ENCODE measurements at places on chromosomes 3 and 15.

- DNase-seq = no peak
These were observed 18.9 kb upstream of the RPL29 start for GRCh38 chr3:52014613-52015012.

DNA sequence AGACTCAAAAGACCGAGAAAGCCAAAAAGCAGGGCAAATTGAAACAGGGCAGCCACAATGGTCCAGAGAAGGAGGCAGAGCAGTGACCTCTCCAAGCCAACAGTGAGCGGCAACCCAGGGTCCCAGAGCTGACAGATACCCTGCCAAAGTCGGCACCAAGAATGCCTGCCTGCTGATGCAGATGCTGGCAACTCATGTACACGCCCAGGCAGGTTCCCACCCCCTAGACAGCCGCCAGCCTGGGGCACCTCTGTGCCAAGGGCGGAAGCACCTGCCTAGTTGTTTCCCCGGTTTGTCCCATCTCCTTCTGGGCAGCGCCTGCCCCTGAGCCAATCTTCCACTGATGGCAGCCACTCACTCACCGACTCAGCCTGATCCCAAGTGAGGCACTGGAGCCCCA, 22.1 kb downstream of the KLHL25 start:
- no peak for DNase-seq

GRCh38 chr3:98501270-98501669, 3.8 kb downstream of the OR5K2 start:
- no peak for DNase-seq

- DNase-seq = peak; percentile 35
These were observed 2.9 kb downstream of the CADM2 start for GRCh38 chr3:84961521-84962255.

GRCh38 chr3:192772240-192772894, 45.0 kb upstream of the FGF12 start:
- DNase-seq = peak; percentile 21

DNA sequence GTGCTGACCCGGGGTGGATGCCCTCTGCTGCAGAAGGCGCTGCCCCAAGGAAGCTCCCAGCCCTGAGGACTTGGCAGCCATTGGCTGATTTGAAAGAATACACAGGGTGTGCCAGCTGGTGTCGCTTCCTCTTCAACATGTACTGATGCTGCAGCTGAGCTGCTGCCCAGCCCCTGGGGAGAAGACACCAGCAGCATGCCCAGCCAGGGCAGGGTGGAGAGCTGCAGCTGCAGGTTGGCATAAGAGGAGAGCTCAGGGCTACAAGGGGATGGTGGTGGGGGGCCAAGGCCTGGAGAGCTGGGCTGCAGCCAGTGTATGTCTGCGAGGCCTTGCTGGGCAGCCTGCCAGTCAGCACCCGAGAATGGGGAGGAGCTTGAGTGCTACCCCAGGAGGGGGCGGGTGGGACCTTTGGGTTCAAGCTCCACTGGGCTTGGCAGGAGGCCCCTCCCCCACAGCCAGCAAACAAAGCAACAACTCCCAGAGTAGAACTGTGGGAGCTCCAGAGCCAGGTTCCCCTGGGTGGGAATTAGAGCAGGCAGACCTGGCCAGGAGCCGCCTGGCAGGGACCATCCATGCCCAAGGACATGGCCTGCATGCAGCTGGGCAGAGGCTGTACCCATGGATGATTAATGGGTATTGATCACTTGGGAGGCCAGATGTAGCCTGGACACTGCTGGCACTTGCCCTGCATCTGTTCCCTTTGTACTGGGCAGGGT, 9.2 kb upstream of the SEMA4B start:
- DNase-seq = peak; percentile 36

- no peak for DNase-seq
These were observed 175.9 kb downstream of the THRB start for GRCh38 chr3:24318677-24319287.

GRCh38 chr3:132598181-132598580, 1.1 kb downstream of the ACKR4 start:
- no peak for DNase-seq

- DNase-seq = no peak
These were observed 737.9 kb upstream of the BCHE start for GRCh38 chr3:166575161-166575560.

DNA sequence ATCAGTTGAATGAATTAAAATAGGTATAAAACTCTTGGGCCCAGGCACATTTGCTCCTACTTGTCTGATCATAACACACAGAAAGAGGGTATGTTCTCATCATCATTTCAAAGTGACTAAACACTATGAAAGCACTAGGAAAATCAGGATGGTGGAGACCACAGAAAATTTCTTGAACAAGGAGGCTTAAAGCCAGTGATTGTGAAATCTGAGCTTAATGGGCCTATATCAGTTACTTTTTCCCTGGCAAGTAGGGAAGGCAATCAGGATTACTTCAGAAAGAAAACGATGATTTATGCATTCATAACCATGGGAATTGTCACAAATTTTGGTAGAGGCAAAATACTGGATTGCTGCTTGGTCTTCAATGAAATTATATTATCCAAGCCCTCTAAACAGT, 434.4 kb upstream of the CNTN4 start:
- no peak for DNase-seq

- DNase-seq = no peak
These were observed 895 bp downstream of the HYKK start for GRCh38 chr15:78508272-78508671.

DNA sequence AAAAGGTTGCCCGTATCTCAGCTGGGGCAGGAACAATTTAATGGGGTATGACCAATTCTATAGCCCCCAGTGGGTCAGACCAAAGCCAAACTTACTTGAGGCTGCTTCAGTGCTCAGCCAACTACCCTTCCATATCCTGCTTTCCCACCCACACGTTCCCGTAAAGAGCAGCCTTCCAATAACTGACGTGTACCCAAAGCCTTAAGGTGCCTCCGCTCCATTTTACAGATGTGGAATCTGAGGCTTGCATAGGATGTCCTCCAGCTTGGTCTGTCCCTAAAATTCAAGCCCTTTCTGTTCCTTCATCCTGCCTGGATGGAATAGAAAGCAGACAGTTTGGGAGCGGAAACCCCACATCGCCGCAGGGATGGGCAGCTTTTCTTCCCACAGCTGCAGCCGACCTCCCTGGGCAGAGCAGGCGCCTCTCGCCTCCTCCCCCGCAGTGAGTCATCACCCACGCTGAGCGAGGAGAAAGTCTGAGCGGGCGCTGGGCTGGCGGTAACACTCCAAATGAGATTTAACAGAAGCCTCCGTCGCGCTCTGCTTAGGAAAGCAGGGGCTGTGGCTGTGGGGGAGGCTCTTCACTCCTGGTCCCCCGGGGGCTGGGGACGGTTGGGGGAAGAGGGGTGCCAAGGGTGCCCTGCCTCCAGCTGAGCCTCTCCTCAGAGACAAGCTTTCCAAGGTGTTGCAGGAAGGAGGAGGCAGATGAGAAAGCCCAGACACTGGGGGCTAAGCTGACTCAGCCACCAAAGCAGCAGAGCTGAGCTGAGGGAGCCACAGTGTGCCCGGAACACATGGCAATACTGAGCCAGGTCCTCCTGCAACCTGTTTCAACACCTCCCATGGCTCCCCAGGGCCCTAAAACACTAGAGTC, 57.8 kb upstream of the HRH1 start:
- no peak for DNase-seq

Measured in NCI-H2227 treated with DMSO at 0.1 percent for 48 hours (cell line).